Stimulated activated CD8-positive, alpha-beta memory T cell treated with anti-CD3 and anti-CD28 coated beads, Interleukin-4, amount 100 ng/mL, for 1 hour (primary cell): ENCODE measurements at places on chromosomes 1 and 21.

DNA sequence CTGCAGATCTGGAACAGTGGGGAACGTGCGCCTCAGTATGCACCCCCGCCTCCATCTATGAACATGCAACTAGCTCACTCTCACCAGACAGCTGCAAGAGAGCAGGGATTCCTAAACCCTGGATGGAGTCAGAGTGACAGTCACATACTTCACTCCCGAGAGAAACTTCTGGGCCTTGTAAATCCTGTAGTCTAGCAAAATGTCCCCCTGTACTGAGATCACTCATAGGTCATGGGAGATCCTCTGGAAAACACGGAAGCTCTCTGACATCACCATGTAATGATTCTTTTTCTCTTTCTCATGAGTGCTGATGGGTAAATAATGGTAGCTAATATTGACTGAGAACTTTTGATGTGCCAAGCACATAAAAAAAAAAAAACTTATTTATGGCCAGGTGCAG is 23.4 kb upstream of the TARDBP start:
- DNase-seq, result no peak

GRCh38 chr1:32724678-32725614 is 22.4 kb upstream of the SYNC start:
- DNase-seq, result no peak

- no peak for DNase-seq
Measured at GRCh38 chr21:44364151-44365053, 11.0 kb downstream of the TRPM2 start.

GRCh38 chr21:34198231-34199120 is 125.1 kb downstream of the MRPS6 start:
- no peak for DNase-seq

DNA sequence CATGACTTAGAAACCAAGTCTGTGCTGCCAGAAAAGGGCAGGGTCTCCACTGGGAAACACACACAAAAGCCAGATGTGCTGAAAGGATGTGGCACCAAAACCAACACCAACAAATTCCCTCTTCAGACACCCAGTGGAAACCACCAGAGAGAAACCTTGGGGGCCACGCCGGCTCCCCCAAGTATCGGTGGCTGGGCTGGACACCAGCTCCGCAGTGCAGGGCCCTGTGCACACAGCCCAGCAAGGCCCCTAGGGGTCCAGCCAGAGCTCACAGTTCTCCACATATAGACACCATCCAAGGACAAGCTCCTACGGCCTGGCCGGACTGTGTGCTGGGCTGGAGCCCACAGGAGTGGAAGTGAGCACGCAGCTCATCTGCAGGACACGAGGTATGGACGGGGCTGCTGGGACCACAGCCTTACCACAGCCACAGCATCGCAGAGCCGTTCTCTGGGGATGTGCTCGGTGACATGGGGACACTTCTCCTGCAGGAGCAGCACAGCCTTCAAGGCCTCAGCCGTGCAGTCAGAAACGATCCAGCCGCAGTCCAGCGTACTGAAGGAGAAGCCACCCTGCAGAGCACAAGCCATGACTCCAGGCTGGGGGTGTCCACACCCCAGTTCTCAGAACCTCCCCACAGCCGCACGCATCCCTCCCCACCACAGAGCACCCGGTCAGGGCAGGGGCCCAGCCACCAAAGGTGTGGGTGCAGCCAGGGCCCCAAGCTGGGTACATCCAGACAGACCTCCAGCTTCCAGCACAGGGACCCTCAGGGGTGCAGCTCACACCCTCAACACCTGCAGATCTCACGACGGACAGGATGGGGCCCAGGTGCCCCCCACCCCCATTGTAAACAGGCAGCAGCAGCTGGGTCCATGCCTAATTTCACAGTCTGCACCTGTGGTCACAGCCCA is 21.3 kb downstream of the LSS start:
- DNase-seq, result no peak

DNA sequence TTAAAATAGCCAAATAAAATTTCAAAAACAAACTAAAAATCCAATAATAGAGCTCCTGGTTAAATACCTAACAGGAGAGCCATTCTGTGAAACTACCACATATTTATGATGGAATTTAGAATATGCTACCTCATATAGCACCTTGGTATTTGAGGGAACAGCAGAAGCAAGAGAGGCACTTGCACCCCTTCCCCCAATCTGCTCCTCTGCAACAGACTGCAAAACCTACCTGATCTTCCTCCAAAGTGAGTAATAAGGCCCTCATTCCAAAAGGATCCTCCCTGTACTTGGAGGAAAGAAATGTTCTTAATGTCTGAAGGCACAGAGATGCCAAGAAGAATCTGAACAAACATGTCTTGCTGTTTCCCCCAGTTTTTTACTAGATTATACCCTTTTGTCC is 28.1 kb upstream of the RNPC3 start:
- no peak for DNase-seq

GRCh38 chr21:17612023-17612564 is 607 bp downstream of the BTG3 start:
- no peak for DNase-seq

GRCh38 chr1:167545349-167545748 is 8.2 kb downstream of the CREG1 start:
- DNase-seq, result no peak

- DNase-seq, result no peak
Measured at GRCh38 chr1:180947901-180948640, 35.4 kb downstream of the KIAA1614 start.

- no peak for DNase-seq
Measured at GRCh38 chr1:100061681-100062080, 71.0 kb downstream of the SASS6 start.

DNA sequence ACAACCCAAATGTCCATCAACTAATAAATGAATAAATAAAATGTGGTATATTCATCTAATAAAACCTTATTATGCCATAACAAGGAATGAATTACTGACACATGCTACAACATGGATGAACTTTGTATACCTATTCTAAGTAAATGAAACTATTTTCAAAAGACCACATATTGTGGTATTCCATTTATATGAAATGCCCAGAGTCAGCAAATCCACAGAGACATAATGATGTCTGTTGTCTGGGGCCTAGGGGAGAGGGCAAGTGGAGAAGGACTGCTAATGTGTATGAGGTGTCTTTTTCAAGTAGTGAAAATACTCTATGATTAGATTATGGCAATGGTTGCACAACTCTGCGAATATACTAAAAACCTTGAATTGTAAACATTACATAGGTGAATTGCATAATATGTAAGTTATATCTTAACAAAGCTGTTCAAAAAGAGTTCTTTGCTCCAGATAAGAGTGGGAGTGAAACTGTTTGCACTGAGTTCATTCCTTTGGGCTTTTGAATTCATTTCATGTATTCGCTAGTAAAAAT is 464.2 kb downstream of the NUF2 start:
- no peak for DNase-seq

GRCh38 chr1:44964396-44964795 is 22.0 kb downstream of the EIF2B3 start:
- DNase-seq, result no peak

DNA sequence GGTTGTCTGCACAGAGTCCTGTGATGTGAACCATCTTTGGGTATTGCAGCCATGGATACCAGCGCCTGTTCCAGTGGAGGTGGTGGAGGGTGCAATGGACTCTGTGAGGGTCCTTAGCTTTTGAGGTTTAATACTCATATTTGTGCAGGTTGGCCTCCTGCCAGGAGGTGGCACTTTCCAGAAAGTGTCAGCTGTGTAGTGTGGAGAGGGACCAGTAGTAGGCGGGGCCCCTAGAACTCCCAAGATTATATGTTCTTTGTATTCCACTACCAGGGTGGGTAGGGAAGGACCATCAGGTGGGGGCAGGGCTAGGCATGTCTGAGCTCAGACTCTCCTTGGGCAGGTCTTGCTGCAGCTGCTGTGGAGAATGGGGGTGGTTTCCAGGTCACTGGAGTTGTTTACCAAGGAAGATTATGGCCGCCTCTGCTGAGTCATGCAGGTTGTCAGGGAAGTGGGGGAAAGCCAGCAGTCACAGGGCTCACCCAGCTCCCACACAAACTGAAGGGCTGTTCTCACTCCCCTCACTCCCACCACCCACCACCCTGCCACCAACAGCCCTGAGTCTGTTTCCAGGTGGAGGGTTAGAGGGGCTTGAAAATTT is 31.2 kb upstream of the ZNF678 start:
- no peak for DNase-seq

DNA sequence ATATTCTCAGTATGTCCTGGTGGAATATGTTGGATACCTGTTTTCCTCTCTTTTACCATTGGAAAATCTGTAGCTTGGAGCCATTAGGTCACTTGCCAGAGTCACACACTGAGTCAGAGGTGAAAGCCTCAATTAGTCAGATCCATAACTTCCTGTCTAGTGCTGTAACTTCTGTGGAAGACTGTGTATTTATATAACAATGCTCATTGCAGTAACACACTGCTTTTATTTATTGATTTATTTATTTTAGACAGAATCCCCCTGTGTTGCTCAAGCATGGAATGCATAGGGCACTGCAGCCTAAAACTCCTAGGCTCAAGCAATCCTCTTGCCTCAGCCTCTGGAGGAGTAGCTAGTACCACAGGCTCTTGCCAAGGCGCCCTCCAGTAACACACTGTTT is 1.3 kb upstream of the DOCK7 start:
- DNase-seq, result no peak

DNA sequence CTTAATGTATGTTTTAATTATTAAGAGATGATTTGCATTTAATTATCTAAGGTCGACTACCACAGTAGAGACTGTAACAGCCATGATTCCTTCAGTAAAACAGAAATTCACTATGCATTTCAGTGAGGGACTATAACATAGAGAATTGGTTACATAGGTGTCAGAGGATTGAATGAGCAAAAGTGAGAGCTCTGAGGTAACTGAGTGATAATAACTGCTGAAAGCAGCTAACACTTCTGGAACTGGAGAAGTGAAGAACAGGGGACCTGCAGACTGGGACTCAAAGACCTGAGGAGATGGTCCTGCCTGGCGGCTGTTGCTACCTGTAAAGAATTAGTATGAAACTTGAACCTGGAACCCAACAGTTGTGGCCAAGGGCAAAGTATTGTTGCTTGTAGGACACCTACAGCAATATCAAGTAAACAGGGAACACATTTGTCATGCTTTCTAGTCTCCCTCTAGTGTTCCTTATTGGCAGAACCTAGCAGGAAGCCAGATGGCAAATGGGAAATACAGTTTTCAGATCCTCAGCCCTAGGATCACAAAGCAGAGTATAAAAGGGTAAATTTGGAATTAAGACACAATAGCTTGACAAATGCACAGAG is 110.6 kb downstream of the HS2ST1 start:
- no peak for DNase-seq

DNA sequence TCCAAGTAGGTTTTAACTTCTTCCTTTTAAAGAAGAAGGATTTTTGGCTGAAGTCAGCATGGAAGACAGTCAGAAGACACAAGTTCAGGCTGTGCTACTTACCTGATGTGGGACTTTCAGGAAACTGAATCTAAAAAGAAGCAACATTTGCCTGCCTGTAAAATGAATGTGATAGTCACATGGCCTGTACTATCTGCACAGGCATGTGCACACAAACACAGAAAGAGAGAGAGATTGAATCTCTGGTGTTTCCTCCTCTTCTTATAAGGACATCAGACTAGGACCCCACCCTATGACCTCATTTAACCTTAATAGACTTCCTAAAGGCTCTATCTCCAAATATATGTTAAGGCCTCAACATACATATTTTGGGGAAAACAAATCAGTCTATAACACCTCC is 542.9 kb downstream of the PLPP3 start:
- DNase-seq, result no peak

DNA sequence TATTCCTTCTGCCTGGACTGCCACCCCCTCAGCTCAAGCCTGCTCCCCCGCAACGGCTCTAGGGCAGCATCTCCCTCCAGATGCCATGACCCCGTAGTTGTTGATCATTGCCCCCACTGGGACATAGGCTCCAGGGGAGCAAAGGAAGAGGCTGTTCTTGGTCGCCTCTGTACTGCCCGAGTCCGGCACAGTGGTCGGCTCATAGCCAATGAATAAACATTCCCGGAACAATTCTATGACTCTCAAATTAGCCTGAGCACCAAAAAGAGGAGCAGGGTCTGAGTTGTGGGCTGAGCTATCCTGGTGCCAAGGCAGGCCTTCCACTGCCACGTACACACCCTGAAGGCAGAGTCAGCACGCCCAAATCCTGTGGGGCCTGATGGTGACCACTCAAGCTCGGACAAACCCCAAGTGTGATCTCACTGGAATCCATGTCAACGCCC is 33.1 kb downstream of the CAPZB start:
- DNase-seq, result no peak

GRCh38 chr1:53085405-53085804 is 23.4 kb downstream of the PODN start:
- no peak for DNase-seq

- no peak for DNase-seq
Measured at GRCh38 chr1:9289711-9290485, 2.8 kb upstream of the SPSB1 start.

GRCh38 chr1:42999308-42999707 is 40.6 kb upstream of the SLC2A1 start:
- DNase-seq, result no peak

GRCh38 chr1:186189156-186189555 is 185.9 kb downstream of the TPR start:
- DNase-seq, result no peak

DNA sequence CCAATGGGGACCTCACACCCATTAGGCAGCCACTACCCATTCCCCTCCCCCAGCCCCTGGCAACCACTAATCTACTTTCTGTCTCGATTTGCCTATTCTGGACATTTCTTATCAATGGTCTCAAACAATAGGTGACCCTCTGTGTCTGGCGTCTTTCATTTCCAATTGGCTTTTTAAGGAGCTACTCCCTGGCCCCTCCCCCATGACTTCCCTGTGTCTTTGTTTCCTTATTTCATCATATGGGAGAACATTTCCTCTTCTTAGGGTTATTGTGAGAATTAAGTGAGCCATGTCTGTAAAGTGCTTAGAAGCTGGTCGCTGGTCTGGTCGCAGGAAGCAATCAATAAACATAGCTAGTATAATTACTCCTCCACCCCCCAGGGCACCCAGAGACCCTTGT is 80.9 kb downstream of the SPSB1 start:
- no peak for DNase-seq

DNA sequence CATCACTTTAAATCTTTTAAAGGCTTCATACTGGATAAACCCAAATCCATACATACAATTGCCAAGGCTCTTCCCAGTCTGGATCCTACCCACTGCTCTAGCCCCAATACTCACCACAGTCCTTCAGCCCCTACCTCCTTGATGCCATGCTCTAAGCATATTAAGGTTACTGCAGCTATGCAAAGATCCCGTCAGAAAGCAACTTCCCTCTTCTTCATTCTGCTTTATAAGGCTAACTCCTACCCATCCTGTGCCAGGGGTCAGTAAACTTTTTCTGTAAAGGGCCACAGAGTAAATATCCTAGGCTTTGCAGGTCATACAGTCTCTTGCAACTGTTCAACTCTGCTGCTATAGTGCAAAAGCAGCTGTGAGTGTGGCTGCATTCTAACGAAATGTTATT is 34.3 kb upstream of the MTF1 start:
- no peak for DNase-seq
